T follicular helper cell (primary cell): ENCODE measurements at places on chromosomes 1 and 21.

DNA sequence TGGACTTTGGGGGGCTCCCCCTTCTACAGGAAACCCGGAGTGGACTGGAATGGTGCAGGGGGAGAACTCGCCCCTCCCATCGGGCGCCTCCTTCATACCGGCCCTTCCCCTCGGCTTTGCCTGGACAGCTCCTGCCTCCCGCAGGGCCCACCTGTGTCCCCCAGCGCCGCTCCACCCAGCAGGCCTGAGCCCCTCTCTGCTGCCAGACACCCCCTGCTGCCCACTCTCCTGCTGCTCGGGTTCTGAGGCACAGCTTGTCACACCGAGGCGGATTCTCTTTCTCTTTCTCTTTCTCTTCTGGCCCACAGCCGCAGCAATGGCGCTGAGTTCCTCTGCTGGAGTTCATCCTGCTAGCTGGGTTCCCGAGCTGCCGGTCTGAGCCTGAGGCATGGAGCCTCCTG is at the start of gene TNFRSF14:
TNFRSF14 (plus strand) TSS at position 95 of the 401 bp plus-strand sequence; CDS start at position 389, 294 bp downstream.
- DNase-seq, result peak; percentile 60

DNA sequence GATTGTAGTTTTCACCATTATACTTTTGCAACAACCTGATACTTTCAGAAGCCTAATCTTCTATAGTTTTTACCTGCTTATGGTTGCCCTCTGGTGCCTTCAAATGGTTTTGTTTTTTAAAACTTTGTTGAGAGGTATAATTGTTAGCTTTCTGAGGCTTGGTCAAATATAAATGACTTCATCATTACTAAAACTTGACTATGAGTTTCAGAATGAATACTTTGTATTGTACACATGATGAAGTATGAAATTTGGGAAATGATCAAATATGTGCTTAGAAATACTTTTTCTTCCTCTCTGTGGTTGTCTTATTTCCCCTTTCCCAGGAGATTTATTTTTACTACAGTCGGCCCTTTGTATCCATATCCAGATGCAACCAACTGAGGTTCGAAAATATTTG is 151.8 kb upstream of the B3GALT2 start:
- DNase-seq, result no peak

GRCh38 chr1:18794051-18794450 is 65.4 kb downstream of the TAS1R2 start:
- DNase-seq, result no peak

DNA sequence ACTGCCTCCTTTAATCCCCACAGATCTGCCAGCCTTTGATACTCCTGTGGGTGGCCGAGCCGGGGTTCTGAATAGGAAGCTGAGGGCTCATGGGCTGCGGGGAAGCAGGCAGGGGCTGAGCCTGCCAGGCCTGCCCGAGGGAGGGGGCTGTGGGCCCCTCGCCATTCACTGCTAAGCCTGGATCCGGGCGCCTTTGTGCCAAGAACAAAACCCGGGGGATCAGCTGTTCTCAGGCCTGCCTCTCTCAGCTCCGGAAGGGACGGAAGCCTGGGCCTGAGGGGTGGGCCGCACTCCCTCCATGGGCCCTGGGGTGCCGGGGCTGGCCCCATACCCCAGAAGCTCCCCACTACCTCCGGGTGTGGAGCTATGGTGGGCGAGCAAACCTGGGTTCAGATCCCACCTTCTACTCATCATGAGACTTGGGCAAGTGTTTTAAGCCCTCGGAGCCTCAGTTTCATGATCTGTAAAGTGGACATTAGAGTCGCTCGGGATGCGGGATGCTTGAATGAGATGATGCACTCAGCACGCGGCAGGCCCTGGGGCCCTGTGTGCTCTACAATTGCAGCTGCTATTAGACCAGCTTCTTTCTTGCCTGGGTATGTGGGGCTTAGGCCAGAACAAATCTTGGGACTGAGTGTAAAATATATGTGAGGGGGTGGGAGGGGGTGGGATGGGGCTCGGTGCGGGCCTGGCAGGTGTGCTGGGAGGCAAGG is 19.2 kb upstream of the EPHA2 start:
- DNase-seq, result no peak

DNA sequence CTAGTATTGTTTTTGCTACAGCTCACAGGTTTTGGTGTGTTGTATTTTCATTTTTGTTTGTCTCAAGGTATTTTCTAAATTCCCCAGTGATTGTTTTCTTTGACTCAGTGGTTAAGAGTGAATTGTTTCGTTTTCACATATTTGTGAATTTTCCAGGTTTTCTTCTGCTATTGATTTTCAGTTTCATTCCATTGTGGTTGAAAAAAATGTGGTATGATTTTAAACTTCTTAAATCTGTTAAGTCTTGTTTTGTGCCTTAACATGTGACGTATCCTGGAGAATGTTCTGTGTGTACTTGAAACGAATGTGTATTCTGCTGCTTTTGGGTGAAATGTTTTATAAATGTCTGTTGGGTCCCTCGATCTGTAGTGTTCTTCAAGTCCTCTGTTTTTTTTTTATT is 117.9 kb downstream of the KIF26B start:
- DNase-seq, result no peak

GRCh38 chr1:213186168-213186567 is 135.1 kb downstream of the RPS6KC1 start:
- DNase-seq, result no peak

- no peak for DNase-seq
Observed at GRCh38 chr1:205922314-205922713, 20.9 kb downstream of the SLC26A9 start.

- DNase-seq, result peak; percentile 50
Observed at GRCh38 chr1:36151845-36152203, 2.5 kb upstream of the TRAPPC3 start.

- no peak for DNase-seq
Observed at GRCh38 chr1:221334062-221334461, 407.8 kb downstream of the DUSP10 start.

DNA sequence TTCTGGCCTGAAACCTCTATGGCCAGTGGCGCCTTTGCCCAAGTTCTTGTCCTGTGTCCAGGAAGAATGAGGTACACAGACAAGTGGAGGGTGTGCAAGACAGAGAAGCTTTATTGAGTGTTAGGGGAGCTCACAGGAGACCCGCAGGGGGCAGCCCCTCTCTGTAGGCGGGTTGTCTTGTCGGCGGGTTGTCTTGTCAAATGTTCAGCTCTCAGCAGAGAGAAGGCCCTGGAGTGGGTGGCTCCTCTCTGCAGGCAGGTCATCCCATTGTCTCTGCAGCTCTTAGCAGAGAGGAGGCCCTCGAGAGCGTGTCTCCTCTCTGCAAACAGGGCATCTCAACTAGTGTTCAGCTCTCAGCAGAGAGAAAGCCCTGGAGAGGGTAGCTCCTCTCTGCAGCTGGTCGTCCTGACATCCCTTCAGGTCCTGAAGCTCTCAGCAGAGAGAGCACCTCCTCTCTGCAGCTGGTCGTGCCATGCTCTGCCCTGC is 11.0 kb downstream of the COL6A2 start:
- DNase-seq, result no peak

DNA sequence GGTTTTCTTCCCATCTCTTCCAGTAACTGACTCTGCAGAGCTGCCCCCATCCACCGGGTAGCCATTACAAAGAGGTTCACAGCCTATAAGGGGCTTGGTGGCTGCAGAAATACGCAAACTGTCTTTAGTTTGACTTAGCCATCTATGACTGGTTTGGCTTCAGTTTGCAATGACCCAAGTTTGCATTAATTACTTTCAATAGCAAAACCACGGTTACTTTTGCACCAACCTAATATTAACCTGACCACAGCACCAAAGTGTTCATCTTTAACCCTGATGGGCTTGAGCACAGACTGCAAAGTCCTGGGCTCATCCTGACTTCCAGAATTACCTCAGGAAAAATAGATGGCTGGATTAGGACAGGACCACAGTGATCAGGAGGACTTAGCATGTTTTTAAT is 2.2 kb upstream of the HAO2 start:
- DNase-seq, result no peak

DNA sequence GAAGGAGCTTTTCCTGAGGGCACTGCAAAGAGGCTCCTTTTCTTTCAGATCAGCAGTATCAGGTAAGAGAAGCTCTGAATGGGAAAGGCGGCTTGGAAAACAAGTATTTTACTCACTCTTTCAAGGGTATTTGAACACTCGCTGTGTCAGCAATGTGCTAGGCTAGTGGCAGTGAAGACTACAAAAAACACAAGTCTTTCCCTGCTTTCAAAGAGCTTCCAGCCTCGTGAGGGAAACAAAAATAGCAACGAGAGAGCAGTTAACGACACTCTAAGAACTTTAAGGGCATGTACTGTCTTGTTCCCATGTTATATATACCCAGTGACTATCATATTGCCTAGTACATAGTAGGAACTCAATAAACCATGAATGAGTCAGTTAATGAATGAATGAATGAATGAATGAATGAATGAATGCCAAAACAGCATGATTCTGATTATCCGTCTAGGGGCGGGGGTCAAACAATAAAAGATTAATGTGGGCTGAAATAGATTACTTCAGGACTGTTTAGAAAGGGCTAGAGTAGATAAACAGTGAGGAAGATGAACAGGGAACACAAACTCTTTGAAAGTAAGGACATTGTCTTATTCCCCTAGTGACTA is 14.2 kb upstream of the MCOLN3 start:
- DNase-seq, result no peak

GRCh38 chr1:100875228-100875627 is 19.4 kb downstream of the EXTL2 start:
- DNase-seq, result no peak

DNA sequence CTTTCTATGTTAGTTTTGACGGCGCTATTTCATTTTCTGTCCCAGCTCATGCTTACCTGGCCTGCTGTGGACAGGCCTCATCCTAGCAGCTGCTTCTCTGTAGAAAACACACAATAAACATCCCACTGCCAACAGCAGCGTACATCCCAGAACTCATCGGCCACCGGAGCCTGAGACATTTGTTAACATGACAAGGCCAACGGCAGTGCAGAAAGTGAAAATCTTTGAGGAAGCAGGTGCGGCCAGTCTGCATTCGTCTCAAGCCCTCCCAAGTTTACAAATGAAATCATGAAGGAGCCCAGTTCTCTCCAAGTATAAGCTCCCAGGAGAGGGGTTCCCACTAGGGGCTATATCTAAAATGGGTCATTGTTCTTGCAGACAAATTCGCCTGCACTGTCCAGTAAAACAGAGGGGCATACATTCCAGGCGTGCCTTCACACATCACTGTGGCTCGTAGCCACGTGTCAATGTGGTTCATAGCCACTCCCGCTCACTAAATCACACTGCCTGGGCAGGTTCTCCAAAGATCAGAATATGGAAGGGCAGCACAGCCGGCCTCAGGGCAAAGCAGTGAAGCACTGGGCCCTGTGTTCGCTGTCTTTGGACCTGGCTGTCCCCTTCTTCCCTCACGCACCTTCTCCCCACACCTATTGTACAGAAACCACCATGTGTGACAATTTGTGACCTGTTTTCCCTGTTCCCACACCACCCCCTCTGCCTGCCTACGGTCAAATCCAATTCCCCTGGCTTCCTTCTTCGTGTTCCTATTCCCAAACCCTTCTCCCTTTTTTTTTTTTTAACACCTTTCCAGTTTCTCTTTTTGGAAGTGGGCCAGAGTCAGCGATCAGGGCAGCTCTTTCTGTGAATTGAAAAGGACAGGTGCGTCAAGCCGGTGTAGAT is 27.0 kb upstream of the ABCG1 start:
- no peak for DNase-seq

GRCh38 chr1:221691261-221691660 is 50.6 kb downstream of the DUSP10 start:
- no peak for DNase-seq

DNA sequence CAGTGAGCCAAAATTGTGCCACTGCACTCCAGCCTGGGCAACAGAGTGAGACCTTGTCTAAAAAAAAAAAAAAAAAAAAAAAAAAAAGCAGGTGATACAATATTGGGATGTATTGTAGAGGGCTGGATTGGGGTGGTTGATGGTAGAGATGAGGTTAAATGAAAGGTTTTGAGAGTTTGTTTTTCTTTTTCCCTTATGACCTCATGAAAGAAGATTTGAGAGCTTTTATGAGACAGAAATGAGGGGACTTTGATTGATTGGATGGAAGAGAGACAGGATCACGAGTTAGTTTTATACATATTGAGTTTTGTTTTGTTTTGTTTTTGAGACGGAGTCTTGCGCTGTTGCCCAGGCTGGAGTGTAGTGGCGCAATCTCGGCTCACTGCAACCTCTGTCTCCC is 27.1 kb downstream of the OSBPL9 start:
- DNase-seq, result no peak

GRCh38 chr1:22508991-22509390 is 54.3 kb upstream of the EPHA8 start:
- no peak for DNase-seq

DNA sequence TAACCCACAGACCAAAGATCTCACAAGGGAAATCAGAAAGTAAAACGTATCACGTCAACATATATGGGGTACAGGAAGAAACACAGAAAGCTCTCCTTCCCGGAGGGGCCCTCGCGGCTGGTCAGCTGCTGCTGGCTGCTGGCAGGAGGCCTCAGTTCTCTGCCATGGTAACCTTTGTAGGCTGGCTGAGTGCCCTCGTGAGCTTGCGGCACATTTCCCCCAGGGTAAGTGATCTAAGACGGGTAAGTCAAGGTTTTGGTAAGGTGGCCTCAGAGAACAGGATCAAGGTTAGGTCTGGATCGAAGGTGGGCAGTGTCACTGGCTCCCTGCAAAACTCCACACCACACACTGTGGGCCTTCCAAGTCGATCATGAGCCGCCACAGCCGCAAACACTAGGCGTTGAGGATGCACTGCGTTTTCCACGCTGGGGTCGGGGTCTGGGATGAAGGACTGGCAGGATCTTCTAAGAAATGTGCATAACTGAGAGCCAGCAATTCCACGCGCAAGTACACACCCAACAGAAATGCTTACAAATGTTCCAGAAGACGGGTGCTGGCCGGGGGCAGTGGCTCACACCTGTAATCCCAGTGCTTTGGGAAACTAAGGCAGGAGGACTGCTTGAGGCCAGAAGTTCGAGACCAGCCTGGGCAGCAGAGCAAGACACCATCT is 33.9 kb downstream of the WDR4 start:
- no peak for DNase-seq

- no peak for DNase-seq
Observed at GRCh38 chr1:206693592-206693991, 8.9 kb downstream of the MAPKAPK2 start.

- no peak for DNase-seq
Observed at GRCh38 chr21:37647781-37648180, 268.5 kb downstream of the KCNJ6 start.

- DNase-seq, result no peak
Observed at GRCh38 chr1:13540866-13541265, 27.1 kb upstream of the LRRC38 start.

GRCh38 chr1:154912755-154913154 is 23.8 kb downstream of the PMVK start:
- no peak for DNase-seq

- no peak for DNase-seq
Observed at GRCh38 chr1:44208226-44208625, 5.0 kb upstream of the DMAP1 start.

DNA sequence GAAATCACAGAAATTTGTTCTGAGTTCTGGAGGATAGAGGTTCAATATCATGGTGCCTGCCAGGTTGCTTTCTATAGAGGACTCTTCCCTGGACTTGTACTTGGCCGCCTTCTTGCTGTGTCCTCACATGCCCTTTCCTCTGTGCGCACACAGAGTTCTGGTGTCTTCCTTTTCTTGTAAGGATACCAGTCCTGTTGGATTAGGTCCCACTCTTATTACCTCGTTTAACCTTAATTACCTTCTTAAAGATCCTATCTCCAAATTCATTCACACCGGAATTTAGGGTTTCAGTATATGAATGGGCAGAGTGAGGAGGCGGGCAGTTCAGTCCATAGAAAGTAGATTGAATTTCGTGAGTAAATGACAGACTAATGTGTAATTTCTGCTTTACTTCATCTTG is 413.9 kb downstream of the NCAM2 start:
- no peak for DNase-seq

- no peak for DNase-seq
Observed at GRCh38 chr1:93784538-93784937, 94.5 kb downstream of the DNTTIP2 start.

- no peak for DNase-seq
Observed at GRCh38 chr1:117814856-117815797, 114.3 kb downstream of the GDAP2 start.
